ENCODE measurements at places on chromosomes 16 and 17.

GRCh38 chr17:27944546-27945332, 51.6 kb upstream of the LYRM9 start:
- no peak for DNase-seq

DNA sequence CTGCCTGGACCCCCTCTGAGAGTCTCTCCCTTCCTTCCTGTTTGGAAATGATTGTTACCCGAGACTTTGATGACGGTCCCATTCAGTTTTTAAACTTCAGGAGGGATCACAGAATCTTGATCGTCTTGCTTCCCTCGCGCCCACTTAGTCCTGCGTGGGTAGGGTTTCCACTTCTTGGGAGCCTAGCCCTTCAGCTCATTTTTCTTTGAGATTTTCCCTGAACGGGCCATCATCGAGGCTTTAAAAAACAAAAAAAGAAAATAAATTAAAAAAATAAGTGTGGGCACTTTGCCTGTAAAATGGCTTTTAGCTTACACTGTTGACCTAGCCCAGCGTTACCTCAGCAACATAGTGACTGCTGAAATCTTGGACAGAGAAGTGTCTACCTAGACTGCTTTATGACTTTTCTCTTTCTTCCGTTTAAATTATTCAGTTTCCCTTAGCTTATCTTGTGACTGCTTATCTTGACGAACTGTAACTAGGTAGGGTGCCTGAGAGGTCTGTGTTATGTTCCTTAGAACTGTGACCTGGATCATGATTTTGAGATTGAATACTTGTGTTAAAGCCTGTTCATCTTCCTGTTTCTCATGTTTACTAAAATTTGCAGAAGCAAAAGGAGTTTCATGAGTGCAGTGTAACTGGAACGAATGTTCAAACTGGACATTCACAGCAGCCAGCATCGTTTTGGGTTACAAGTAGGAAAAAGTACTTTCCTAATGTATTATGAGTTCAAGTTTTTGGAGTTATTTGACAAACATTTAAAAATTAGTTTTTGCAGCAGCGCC, 874 bp downstream of the WWP2 start:
- DNase-seq: no peak

- DNase-seq: no peak
Observed at GRCh38 chr16:67241008-67241900, 6.0 kb downstream of the FHOD1 start.

DNA sequence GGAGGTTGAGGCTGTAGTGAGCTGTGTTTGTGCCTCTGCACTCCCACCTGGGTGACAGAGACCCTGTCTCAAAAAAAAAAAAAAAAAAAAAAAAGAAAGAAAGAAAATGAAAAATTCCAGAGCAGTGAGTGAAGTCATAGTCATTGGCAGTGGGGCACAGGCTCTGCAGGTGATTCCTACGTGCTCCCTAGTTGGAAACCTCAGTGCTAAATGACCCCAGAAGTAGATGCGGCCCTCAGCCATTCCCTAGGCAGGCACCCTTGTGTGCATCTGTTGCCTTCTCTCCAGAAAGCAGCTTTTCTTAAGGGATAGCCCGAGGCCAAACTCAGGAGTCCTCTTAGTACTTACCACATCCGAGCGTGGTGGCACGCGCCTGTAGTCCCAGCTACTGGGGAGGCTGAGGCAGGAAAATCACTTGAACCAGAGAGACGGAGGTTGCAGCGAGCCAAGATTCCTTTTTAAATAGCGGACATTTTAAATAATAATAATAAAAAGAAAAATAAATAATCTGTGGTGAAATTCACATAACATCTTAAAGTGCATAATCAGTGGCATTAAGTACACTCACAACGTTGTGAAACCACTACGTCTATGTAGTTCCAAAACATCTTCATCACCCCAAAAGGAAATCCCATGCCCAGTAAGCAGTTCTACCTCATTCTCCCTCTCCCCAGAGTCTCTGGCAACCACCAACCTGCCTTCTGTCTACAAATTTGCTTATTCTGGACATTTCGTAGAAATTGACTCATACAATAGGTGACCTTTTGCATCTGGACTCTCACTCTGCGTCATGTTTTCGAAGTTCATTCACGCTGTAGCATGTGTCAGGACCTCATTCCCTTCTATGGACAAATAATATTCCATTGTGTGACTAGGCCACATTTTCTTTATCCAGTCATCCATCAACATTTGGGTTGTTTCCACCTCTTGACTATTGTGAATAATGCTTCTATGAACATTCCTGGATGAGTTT, 12.5 kb upstream of the SPHK1 start:
- DNase-seq: no peak

GRCh38 chr17:78304549-78305037, 55.3 kb downstream of the SOCS3 start:
- no peak for DNase-seq

GRCh38 chr16:62408760-62409159, 372.5 kb upstream of the CDH8 start:
- DNase-seq: no peak

DNA sequence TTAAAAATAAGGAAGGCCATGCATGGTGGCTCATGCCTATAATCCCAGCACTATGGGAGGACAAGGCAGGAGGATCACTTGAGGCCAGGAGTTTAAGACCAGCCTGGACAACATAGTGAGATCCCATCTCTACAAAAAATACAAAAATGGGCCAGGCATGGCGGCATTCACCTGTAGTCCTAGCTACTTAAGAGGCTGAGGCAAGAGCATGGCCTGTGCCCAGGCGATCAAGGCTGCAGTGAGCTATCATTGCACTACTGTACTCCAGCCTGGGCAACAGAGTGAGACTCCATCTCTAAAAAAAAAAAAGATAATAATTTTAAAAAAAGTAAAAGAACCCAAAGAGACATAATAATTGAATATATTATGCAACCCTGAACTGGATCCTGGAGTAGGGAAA, 83.6 kb upstream of the ZNF423 start:
- no peak for DNase-seq

DNA sequence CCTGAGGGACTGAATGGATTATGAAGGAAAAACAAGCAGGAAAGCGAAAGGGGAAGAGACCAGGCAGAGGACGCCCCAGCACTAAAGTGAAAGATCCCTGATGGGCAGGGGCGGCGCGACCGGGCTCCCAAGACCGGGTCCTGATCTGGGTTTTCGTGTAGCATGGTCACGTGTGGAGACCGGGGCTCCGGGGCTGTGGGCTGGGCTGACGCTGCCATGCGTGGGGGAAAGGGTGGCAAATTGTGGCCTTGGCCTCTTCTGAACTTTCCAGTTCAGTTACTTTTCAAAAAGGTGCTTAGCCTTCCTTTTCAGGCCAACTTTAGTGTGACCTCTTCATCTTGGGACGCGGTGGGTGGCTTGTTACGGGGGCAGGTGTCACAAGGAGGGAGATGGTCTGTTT, 57.5 kb downstream of the METRNL start:
- DNase-seq: no peak

DNA sequence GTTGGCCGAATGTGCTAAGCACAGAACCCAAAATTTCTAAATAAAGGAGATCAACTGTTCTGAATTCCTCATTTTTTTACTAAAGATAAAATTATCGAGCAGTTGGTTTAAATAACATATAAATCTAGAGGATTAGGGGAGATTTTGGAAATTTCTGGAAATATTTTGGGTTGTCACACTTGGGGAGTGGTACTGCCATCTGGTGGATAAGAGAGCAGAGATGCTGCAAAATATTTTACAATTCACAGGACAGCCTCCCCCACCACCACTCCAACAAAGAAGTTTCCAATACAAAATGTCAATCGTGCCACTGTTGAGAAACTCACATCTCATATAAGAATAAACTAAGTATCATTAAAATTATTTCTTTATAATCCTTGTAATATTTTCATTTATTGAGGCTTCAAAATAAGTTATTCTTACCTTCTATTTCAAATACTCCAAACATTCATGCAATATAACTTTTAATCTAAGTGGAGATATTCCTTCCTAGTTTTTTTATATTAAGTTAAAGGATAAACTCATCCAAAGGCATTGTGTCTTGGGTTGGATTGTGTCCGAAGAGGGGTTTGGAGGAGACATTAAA, 17.0 kb upstream of the ABCA8 start:
- DNase-seq: no peak

GRCh38 chr17:8122924-8123694, 797 bp downstream of the HES7 start:
- DNase-seq: no peak

GRCh38 chr17:38748149-38748891, at the start of gene PCGF2:
PCGF2 (minus strand) TSS chr17:38748336; CDS start chr17:38740402, 7,934 bp downstream.
- DNase-seq: peak; percentile 96

- no peak for DNase-seq
Observed at GRCh38 chr17:76432712-76433336, 20.1 kb downstream of the UBE2O start.

DNA sequence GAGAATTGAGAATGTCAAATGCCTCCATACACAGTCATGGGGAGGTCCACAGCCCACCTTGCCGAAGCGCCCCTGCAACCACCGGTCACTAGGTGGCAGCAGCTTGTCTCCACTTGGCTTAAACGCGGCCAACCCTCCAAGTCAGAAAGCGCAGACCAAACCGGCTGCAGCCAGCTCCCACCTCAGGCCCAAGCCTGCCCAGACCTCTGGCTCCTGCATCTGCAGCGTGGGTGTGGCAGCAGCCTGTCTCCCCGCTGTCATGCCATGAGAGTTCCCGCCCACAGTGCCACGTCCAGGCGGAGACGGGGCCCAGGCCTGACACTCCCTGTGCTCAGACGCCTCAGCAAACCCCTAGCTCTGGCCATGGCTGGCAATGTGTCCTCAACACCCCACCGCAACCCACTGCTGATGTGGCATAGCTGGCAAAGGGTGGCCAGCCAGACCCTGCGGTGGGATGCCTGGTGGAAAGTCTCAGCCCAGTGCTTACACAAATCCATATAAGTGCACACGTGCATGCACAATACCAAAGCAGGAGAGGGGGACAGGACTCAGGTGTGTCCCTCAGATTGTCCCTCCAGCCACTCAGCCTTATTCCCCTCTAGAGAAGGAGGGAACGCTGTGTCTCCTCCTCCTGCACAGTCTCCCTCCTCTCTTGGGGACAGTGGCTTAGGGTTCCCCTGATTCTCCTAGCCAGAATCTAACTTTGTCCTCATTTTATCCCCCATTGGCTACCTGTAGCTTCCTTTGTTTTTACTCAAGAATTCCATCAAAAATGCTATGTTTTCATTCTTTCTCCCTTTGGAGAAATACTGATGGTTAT, 10.9 kb downstream of the COPZ2 start:
- DNase-seq: peak; percentile 93

- peak; percentile 28 for DNase-seq
Observed at GRCh38 chr17:57471868-57472368, 215.6 kb downstream of the MSI2 start.

DNA sequence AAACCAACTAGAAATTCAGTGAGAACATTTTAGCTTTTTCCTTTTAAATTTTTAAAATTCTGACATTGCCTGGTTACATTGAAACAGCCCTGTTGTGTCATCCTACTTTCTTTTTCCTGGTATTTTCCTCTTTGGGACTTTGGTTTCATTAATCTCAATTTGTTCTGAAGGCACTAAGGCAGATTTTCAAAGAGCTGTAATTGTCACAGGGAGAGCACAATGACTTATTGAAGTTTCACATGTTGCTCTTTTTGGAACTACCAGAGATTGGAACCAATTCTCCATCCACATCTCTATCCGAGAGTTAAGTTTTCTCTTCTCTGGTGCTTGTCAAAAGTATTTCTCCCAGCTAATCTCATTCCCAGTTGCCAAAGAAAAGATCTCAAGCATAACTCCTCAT, 144.7 kb upstream of the TBX2 start:
- DNase-seq: no peak

GRCh38 chr17:42428141-42428944, 5.3 kb upstream of the CAVIN1 start:
- DNase-seq: peak; percentile 53

- DNase-seq: no peak
Observed at GRCh38 chr16:72936408-72936807, 111.5 kb downstream of the ZFHX3 start.

GRCh38 chr17:9844153-9844552, 18.4 kb downstream of the GLP2R start:
- no peak for DNase-seq

GRCh38 chr17:52681480-52681879, 523.0 kb upstream of the CA10 start:
- DNase-seq: peak; percentile 21

GRCh38 chr17:5128905-5129535, 13.2 kb downstream of the USP6 start:
- no peak for DNase-seq

DNA sequence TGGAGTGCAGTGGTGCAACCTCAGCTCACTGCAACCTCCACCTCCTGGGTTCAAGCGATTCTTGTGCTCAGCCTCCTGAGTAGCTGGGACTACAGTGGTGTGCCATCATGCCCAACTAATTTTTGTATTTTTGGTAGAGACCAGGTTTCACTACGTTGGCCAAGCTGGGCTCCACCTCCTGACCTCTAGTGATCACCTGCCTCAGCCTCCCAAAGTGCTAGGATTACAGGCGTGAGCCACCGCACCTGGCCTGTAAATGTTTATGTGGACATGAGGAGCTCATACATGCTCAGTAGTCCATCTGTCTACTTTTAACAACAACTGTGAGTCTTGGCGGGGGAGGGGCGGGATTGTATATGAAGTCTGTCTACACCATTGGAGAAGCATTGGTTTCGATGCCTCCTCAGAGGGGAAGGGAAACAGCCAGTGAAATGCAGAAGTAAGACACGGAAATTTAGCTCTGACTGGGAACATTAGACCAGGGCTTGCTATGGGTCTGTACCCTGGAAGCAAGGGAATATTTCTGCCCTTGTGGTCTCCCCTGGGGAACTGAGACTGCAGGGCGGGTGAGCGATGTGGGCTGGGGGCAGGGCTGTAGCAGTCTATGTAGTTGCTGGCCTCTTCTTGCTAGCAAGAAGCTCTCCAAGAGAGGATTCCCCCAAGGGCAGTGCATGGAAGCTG, 9.3 kb downstream of the NUBP1 start:
- DNase-seq: no peak

DNA sequence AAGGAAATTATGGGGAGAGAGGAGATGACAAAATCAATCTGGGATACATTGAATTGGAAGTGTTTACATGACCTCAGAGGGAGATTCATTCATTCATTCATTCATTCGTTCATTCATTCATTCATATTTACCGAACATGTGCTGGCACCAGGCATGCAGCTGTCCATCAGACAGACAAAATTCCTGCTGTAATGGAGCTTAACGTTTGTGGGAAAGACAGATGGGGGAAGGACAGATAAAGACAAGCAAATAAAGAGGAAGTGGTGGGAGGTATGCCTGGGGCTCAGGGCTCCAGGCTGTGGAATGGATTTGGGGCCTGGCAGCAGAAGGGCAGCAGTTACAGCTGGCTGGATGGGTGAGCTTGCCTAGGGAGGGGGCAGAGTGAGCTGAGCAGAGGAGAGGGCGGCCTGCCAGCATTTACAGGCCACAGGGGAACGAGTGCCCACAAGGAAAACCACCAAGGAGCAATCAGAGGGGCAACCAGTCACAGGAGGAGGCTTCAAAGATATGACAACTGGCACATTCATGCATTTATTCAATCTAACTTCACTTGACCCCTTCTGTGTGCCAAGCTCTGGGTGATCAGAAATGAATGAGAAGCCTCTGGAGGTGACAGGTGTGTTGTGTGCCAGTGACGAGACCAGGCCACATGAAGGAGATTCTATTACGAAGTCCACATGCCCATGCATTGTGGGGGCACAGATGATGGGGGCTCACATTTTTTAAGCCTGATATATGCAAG, 48.5 kb downstream of the ARHGAP27 start:
- no peak for DNase-seq

GRCh38 chr17:75896415-75897159, at the start of gene TRIM65:
TRIM65 (minus strand) TSS chr17:75896951; CDS start chr17:75896937, 14 bp downstream.
- peak; percentile 82 for DNase-seq

GRCh38 chr16:56964243-56965148, 2.7 kb downstream of the CETP start:
- peak; percentile 57 for DNase-seq

- no peak for DNase-seq
Observed at GRCh38 chr17:56867948-56868376, 34.0 kb downstream of the DGKE start.
